Suppressor macrophage treated with lipopolysaccharide for 4 hours (primary cell): ENCODE measurements at places on chromosomes 5 and 9.

- no peak for DNase-seq
Observed at GRCh38 chr5:68325065-68325580, 109.6 kb downstream of the PIK3R1 start.

- DNase-seq: no peak
Observed at GRCh38 chr5:3854188-3854821, 258.7 kb downstream of the IRX1 start.

DNA sequence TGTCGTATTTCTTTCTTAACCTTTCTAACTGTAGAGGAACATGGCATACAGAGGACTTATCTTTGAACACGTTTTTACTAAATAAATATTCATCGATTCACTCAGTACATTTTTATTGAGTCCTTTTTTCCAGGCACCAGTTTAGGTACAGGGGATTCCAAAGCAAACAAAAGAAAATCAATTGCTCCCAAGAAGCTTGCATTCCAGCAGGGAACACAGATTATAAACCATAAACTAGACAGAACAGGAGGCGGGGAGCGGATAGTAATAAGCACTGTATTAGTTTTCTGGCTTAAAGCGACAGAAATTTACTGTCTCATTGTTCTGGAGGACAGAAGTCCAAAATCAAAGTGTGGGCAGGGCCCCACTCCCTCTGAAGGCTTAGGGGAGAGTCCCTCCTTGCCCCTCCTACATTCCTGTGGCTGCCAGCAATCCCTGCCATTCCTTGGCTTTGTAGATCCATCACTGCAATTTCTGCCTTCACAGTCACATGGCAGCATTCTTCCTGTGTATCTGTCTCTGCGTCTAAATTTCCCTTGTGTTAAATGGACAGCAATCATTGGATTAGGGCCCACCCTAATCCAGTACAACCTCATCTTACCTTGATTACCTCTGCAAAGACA, 115.5 kb downstream of the COL23A1 start:
- no peak for DNase-seq

DNA sequence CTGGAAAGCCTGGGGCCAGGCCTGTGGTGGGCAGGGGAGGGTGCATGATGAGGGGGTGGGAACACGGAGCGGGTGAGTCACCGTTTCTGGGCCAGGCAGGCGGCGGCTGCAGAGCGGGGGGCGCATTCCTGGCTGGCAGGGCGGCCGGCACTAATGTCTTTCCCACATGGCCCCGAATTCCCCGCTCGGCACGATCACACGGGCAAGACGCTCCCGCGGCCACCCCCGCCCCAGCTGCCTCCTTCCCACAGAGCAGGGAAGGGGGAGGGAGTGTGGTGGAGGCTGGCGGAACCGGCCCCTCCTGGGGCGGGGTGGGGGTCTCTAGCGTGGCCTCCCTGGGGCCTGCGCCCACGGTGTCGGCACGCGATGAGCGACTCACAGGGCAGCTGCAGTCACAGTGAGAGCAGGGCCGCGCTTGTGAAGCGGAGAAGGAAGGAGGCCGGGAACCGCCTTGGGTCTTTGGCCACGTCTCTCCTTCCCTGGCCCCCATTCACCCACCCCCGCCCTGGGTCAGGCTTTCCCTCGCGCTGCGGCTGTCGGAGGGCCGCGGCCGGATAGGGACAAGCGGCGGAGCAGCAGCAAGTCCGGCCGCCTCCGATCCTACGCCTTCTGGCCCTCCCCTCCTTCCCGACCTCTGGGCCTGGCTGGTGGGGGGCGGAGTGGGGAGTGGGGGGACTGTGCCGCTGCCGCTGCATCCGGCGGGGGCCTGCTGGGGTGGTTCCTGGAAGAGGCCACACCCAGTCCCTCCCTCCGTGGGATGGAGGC, 48.9 kb downstream of the CXXC5 start:
- DNase-seq: peak; percentile 68

DNA sequence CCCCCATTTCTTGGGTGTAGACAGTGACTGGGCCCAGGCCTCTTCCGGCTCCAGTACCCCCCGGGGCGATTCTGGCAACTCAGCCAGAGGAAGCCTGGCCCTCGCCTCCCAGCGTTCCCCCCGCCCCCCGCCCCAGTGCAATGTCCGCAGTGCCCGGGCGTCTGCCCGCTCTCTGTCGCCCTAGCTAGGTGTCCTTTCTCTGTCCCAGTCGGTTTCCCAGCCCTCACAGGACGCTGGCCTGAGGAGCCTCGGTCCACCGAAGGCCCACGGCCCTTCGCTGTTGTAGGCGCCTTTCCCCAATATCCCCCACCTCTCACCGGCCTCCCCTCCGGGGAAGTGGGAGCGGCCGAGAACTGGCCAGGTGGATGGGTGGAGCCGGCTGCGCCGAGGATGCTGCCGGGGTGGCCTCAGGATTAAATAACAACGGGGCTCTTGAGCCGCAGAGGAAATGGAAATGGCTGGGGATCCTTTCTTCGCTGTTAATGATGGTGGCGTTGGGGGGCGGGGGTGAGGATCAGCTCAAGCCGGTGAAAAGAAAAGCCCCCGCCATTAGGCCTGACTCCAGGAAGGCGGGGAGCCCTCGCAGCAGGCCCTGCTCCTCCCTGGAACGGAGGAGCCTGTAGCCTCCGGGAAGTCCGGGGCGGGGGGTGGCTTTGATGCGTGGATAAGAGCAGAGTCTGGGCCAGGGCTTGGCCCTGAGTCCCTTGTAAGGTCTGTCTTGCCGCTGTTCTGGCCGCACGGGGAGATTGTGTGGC, 1.1 kb upstream of the SPRY4 start:
- no peak for DNase-seq

DNA sequence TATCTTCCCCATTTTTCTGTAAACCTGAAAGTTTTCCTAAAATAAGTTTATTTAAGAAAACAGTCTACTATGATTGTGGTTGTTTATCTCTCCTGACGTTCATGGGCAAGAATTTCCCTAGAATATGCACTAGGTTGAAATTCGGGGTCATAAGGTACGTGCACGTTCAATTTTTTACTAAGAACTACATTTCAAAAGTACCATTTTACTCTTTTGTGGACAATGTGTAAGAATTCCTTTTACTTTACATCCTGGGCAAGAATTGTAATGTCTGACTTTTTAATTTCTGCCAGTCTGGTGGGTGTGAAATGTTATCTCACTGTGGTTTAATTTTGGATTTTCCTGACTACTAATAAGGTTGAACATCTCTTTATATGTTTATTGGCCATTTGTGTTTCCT, 12.4 kb downstream of the IL5 start:
- DNase-seq: no peak

- no peak for DNase-seq
Observed at GRCh38 chr5:160030631-160031377, 21.9 kb downstream of the TTC1 start.

- DNase-seq: no peak
Observed at GRCh38 chr5:72160329-72160728, 53.1 kb downstream of the MAP1B start.

- no peak for DNase-seq
Observed at GRCh38 chr9:133333011-133333410, 3.0 kb downstream of the SURF6 start.

DNA sequence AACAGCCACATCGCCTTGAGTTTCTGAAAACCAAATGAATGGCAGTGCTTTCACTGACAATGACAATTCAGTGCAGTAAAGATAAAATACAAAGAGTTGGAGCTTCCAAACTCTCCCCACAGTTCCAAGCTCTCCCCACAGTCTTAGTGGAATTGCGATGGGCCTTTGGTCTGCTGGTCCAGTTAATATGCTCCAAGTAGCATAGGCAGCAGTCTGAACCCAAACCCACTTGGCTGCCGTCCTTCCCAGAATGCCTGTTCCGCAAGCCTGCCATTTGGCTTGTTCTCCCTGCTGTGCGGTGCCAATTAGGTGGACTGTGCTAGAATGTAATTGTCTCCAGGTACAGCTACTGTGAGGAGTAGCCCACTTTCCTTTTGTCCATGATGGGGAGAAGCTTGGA, 250.1 kb downstream of the GOLPH3 start:
- DNase-seq: no peak

DNA sequence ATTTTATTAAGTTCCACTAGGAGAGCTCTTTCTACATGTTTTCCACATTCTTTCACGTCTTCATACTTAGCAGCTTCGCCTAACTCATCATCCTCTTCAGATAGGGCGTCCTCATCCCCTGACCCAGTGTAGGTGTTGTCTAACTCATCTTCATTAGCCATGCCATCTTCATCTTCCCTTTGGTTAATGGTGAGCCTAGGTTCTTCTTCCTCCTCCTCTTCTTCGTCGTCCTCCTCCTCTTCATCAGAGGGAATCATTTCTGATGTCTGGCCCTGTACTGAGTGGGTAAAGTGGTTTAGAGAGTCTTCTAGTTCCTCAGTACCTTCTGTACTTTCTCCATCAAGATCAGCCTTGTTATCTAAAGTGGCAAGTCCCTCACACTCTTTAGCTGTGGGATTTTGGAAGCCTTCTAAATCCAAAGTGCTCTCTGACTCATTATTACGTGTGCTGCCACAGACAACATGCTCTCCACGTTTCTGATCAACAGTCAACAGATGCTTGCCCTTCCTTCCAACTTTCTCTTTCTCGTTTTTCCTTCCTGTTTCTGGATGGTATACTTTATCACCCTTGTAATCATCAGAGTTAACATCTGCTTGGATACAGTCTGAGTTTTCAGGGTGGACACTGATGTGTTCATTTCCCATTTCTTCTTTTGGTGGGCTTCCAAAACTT, 31.1 kb downstream of the TUT7 start:
- DNase-seq: peak; percentile 36

GRCh38 chr9:27125936-27126335, 16.9 kb downstream of the TEK start:
- no peak for DNase-seq

GRCh38 chr9:31629292-31629691, 755.2 kb upstream of the ACO1 start:
- no peak for DNase-seq

DNA sequence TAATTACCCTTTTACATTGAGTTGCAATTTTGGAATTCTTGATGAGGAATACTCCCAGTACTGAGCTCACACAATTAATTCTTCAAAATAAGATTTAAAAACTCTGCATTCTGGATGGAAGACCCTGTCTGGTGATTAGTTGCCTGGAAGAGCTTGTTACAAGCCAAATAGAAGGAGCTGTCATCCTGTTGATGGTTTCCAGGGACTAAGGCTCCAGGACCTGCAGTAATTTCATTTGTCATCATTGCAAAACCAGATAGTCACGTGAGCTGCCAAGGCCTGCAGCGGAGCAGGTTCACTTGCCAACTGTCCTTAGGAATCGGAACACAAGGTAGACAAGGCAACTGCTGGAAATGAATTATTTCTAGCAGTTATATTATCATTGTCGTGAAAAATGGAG, 597.7 kb downstream of the CCDC171 start:
- DNase-seq: no peak

GRCh38 chr9:68433531-68434110, 77.2 kb downstream of the PGM5 start:
- no peak for DNase-seq

DNA sequence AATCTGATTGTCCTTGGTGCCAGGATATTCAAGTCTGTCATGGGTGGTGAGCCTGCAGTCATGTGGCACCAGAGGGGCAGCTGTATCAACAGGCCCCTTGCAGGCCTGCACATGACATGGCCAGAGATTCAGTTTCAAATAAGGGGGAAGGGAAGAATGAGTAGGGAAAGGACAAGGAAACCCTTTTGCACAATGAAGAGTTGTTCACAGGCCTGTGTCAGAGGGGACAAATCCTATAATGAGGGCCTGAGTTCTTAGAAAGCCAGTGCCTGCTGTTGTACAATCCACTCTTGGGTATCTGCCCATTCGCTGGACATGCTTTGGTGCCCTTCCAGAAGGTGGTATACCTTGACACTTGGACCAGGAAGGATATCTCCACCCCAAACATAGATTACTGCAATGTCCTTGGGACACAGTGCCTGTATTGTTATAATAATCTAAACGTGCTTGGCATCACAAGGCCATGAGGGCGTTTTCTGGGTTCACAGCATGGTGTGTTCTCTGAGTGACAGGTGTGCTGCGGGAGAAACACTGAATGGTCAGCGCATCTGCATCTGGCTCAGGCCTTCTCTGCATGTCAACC, 1.9 kb upstream of the TMEM171 start:
- no peak for DNase-seq

GRCh38 chr9:29802454-29802853, 2229.2 kb upstream of the C9orf72 start:
- no peak for DNase-seq

GRCh38 chr9:110669433-110669832, 842 bp downstream of the MUSK start:
- DNase-seq: no peak

- DNase-seq: peak; percentile 73
Observed at GRCh38 chr9:22211588-22212360, 202.7 kb upstream of the CDKN2B start.

GRCh38 chr9:109129470-109130197, 9.9 kb upstream of the TMEM245 start:
- DNase-seq: no peak

- DNase-seq: no peak
Observed at GRCh38 chr9:132237481-132237880, 75.6 kb downstream of the NTNG2 start.

DNA sequence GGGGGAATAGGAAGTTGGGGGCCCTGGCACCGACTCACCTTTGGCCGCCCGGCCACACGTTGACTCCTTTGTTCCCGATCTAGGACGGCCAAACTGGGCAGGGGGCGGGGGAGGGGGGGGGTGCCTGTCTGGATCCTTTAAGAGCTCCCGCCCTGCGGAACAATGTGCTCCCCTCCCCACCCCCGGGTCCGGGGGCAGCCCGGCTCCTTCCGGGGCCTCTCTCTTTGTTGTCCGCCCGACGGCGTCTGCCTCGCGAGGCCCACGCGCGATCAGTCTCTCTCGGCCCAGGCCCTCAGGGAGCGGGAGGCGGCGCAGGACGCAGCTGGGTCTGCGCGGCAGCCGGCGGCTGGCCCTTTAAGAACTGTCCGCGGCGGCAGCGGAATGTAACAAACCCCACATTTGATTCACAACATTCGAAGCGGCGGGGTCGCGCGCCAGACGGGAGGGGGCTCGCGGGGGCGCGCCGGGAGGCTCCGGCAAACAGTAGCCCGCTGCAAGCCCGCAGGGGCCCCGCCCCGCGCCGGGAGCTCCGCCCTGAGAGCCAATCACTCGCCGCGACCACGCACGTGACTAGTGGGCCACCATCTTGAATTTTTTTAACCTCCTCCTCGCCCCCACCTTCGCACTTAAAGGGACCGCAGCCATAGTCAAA, at the start of gene RNF44:
RNF44 (minus strand) TSS at position 501 of the 652 bp plus-strand sequence. CDS start 4,930 bp downstream, outside the sequence.
- DNase-seq: peak; percentile 96
